ENCODE measurements at places on chromosomes 2 and 18.

DNA sequence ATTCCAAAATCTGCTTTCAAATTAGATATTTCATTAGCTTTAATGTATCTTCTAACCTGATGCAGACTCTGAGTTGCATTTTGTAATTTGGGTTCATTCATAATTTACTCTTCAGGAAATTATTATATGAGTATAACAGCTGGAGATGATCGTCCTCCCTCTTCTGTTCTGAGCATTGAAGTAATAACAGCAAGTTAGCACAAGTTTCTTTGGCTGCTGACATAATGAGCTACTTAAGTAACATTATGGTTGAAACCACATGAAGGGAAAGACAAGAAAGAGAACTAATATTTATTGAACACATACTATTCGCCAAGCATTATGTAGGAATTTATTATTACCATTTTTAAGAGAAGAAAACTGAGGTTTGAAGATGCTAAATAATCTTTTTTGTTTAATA is 75.1 kb downstream of the CPO start:
- no peak for DNase-seq

GRCh38 chr18:22165049-22165602 is 4.3 kb upstream of the GATA6 start:
- no peak for DNase-seq

GRCh38 chr18:68429111-68429510 is 285.8 kb downstream of the TMX3 start:
- no peak for DNase-seq

DNA sequence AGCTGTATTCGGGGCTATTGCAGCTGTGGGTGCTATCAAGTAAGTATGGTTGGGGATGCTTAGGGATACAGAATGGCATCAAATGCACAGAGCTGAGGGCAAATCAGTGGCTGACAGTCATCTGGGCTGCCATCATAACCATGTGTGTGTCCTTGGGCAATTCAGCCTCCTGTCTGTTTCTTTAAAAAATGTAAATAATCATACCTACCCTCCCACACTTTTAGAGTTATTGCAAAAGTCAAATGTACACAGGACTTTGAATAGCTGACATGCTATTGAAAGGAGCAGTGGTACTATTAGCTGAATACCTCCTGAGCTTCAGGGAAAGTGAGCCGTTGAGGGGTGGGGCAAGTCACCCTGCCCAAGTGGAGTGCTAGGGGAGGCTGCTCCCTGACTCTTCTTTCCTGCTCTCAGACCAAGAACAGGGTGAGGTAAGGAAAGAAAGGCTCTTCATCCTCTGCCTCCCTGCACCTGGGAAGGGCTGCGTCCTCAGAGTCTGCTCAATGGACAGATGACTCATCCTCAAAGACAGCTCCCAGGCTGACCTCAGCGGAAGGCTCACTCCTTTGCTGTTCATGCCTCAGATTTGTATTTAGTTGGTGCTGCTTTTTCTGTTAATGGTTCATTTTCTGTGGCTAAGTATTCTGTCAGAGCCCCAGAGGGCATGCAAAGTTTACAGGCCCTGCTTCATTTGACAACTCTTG is 54.9 kb upstream of the BZW1 start:
- peak; percentile 94 for DNase-seq

All from kidney epithelial cell (primary cell).